ENCODE measurements at places on chromosomes 6 and 20.

- DNase-seq: no peak
These were observed 13.7 kb downstream of the BTN3A1 start for GRCh38 chr6:26415791-26416190.

DNA sequence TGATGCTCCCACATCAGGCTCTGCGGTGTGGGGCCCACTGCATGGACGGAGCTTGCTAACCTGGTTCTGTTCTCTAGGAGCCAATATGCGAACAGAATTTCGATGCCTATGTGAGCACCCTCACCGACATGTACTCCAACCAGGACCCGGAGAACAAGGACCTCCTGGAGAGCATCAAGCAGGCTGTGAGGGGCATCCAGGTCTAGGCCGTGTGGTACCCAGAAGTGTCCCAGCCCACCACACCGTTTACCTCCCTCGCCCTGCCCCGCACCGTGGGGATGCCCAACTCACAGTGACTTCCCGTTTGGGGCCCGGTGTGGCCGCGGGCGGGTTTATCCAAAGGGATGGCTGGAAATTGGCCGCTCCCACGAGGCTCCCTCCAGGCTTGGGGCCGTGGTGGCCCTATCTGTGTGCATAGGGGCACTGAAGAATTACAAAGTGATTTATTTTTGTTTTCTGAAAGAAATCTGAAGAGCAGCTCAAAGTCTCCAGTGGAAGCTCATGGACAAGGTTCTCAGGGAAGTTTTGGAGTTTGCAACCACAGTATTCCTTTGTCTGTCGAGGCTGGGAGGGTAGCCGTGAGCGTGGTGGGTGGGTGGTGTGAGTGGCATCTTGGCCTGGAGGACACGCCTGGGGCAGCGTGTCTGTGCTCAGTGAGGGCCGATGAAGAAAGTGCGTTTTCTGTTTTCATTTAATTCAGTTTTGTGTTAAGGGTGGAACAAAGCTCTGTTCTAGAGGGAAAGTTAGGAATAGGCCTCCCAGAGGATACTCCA, 15.1 kb upstream of the PCMTD2 start:
- no peak for DNase-seq

DNA sequence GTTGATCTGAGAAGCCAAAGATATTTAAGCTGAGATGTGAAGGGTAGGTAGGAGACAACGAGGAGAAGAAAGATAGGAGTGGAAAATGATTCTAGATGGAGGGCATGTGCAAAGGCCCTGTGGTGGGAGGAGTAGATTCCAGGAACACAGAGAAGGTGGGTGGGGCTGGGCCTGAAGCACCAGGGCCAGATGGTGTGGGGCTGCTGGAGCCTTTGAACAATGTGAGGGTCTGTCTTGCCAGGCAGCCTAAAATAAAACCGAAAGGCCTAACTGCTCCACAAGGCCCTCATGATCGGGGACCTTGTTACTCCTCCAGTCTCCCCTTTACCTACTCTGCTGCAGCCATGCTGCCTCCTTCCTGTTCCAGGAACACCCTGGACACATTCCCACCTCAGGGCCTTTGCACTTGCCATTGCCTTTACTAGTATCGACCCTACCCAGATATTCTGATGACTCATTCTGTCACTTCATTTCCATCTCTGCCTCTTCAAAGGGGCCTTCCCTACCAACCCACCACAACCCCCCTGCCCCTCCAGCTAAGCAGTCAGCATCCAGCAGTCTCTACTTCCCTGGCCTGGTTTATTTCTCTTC, 20.0 kb downstream of the FAM110A start:
- no peak for DNase-seq

GRCh38 chr6:99073223-99073622, 125.5 kb upstream of the FBXL4 start:
- no peak for DNase-seq

DNA sequence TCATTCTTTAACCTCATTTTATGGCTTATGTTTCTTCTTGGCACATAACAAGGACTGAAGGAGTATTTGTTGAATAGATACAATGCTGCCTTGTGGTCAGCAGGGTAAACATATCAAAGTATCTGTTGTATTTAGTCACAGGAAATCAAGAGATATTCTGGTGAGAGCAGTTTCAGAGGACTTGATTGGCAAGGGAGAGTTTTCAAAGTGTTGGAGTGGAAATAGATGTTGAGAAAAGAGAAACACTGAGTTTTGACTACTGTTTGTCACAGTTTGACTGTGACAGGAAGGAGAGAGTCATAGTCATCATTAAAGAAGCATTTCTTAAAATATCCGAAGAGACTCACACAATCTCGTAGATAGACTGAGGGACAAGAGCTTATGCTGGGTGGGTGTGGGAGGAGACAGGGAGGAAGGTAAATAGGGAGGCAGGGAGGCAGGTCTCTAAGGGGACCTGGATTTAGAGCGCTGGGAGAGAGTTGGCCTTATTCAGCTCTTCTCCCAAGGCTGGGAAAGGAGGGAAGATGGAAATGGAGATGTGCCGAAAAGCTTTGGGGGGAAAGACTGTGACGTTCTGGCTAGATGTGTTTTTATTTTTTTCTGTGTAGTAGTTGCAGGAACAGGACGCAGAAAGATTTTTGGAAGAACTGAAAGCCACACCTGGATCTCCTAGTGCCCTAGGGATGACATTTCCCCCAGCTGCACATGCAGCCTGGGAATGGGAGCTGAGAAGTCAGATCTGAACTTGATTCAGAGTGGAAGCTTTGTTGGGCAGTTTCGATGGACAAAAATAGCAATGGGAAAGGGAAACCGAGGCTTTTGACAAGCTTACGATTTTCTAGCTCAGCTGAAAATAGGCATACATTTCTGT, 65.0 kb upstream of the IFNGR1 start:
- DNase-seq: no peak

DNA sequence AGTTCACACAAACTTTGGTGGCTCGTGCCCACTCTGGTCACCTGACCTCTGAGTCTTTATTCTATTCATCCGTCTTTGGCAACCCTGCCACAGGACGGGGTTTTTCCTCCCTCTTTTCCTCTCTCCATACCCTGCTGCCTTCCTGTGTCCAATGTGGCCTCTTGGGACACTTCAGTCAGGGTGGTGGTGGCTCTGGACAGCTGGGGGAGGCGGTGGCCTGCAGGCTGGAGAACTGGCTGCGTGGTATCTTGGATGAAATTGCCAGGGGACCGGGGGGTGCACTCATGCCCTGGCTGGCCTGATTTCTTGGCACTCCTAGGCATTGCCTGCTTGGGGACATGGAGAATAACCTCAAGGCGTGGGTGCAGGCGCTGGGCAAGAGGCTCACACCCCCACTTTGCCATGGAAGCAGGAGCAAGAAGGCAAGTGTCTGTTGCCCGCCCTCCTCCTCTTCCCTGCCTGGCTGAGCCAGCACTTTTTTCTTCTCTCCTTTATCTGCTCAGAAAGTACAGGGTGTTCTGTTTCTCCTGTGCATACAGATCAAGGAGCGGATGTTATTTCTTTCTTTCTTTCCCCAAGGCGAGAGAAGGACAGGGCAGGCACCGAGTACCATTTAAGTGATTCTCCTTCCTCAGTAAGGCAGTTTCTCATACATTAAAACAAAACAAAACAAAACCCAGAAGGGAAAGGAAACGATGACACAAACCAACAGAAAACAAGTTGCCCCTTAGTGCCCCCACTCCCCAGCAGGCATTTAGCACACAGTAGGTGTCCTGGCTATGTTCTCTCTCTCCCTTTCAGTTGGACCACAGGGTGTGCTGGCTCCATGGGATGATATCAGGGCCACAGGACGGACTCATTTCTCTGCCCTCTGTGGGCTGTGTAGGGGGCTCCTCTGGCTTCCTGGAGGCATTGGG, 155.5 kb upstream of the RNF24 start:
- no peak for DNase-seq

GRCh38 chr6:105388392-105388791, 14.5 kb downstream of the PREP start:
- no peak for DNase-seq

DNA sequence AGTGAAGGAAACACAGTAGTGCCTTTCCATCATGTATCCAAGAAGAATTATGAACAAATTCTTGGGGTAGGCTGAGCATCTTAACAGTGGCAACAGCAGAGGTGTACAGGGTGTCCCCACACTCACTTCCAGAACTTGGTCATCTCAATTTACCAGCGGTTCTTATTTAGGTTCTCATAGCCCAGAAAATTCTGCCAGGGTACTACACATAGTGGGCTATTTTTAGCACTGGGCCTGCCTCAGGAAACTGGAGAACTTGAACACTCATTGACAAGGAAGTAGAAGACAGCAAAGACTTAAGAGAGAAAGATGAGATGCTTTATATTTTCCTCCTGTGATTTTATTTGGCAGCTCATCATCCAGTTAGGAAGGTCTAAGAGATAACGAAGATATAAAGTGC, 71.8 kb upstream of the PHIP start:
- DNase-seq: no peak

GRCh38 chr20:60132162-60132826, 174.1 kb downstream of the CDH26 start:
- no peak for DNase-seq

GRCh38 chr6:106889692-106890091, 84.8 kb downstream of the CD24 start:
- DNase-seq: no peak

DNA sequence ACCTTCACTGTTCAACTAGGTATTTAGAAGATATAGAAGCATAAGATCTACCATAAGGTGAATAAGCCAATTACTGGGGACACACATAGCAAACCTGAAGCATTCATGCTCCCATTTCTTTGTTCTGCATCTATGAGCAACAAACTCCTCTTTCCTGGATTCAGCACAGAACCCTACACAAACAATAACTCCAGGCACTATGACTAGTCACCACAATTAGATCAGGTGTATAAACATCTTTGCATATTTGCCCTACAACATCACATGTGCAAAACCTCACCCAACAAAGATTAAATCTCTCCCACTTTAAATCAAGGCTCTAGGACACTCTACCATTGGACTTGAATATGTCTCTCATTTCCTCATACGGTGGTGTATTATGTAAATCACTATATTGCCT, 652.3 kb downstream of the EPHA7 start:
- no peak for DNase-seq

GRCh38 chr6:98272060-98272459, 562.3 kb upstream of the POU3F2 start:
- no peak for DNase-seq

GRCh38 chr6:160692369-160692959, 9.6 kb upstream of the PLG start:
- DNase-seq: no peak

DNA sequence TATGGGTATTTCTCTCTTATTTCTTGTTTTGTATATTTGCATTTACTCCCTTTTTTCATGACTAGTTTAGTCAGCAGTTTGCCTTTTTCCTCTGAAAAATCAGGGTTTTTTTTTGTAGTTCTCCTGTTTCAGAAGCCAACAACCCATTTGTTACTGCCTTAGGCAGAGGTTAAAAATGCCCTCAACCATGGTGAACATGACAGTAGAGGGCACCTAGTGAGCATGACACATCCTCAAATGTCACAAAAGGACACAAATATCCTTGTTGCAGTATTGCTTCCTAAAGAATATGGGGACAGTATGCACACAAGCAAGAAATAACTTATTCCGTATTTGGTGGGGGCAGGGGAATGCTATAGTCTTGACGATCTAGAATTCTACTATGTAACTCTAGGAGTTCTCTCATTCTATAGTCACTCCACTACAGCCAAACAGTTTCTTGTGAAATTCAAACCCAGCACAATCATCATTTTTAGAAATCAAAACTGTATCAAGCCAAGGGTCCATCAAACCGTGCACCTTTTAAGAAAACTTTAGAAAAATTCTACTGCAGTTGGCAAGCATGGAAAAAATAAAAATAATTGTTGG, 47.0 kb downstream of the GOPC start:
- DNase-seq: no peak

GRCh38 chr6:26428206-26428605, 12.1 kb upstream of the BTN3A3 start:
- no peak for DNase-seq

- DNase-seq: no peak
These were observed 77.6 kb downstream of the TRERF1 start for GRCh38 chr6:42374018-42374669.

DNA sequence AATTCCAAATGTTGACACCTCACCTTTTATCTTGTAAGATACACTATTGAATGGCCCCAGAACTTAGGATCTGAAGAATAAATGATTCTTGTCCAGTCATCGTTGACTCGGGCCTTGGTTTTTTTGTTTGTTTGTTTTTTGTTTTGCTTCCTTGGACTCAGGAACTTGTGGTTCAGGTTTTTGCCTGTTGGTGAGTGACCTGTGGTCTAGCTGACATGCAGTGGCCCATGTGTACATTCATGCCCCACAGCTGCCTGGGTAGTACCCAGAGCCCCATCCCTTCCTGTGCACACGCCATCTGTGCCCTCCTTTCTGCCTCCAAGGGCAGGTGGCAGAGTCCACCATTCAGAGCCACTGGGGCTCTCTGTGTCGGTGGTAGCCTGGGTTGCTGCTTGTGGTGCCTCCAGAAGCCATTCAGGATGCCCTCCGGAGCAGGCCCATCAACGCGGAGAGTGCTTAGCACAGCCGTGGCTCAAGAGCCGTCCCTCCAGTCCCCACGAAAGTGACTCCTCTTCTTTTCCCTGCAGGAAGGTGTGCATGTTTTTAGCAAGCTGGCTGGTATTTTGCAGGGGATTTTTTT, 85.9 kb downstream of the SYNJ2 start:
- no peak for DNase-seq

- DNase-seq: no peak
These were observed 126.1 kb downstream of the ARHGAP18 start for GRCh38 chr6:129583866-129584265.

GRCh38 chr6:138970856-138971425, 17.1 kb downstream of the REPS1 start:
- DNase-seq: no peak

DNA sequence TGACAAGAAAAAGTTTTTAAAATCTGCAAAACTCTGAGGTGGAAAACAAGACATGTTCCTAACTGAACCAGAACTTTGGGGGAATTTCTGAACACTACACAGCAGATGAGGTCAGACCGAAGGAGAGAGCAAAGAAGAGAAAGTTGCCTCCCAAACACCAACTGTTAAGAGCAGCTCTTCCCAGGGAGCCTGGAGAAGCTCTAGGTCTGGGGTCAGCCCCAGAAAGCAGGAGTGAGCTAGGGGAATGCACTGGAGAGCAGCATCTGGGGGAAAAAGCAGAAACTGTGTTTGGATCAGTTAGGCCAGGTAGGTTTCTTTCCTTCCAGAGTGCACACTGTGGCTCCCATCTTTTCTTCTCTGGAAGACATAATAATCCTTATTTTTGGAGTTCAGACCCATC, 41.3 kb downstream of the FKBP5 start:
- DNase-seq: no peak

DNA sequence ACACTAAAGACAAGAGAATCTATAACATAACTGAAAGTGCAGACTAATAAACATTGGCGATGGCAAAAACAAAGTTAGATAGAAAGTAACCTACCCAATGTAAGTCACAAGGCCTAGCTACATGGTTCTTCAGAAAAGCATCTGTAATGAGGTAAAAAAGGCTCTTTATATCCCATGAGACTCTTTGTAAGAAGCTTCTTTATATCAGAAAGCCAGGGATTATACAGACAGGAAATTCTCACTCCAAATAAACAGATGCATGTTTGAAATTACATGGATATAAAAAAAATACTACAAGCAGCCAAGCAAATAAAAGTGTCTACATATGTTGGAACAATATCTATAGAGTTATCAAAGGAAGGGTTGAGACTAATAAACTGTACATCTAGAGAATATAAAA, 284.9 kb upstream of the NRSN1 start:
- no peak for DNase-seq

Measured in CD8-positive, alpha-beta T cell (primary cell).